ENCODE measurements at places on chromosomes 6 and 20. TPM values are rescaled to one million over a fixed set of nuclear protein-coding genes. Genes with fewer than 3 reads are reported as not detected.

The KCNK15 gene
- total RNA-seq: 0.11 TPM

GRCh38 chr6:168823397-168824212, 382.6 kb downstream of the SMOC2 start:
- no peaks in the 10 kb centered on the region for H3K4me1 ChIP-seq
- peaks cover 3% of the 10 kb centered on the region for H3K27me3 ChIP-seq
- H3K27ac ChIP-seq: no peak overlapping the region
- no peak for ATAC-seq

DNA sequence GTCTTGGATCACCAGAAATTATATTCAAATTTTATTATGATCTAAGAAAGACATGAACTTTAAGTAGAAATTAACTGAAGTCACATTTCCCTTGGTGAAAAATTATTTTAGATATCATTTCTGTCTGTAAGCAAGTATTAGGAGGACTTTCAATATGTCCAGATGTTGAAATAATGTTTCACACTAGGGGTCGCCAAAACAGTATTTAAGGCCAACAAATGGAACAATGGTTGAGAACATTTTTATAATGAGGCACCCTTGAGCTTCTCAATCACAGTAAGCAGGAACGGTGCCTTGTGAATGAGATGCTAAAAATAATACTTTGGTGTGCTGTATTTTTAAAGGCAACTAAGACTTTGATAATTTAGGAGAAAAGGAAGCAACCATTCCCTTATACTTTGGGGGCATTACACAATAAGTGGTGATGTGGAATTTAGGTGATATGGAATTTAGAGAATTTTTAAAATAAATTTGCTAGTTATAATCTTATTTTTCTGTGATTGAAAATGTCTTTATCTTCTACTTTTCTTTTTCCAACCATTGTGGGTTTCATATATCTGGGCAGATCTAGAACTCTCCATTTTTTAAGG, 9.6 kb upstream of the SF3B5 start:
- H3K4me3 ChIP-seq: no peak overlapping the region
- no peaks in the 10 kb centered on the region for H3K27me3 ChIP-seq
- ATAC-seq: peak; percentile 69
- H3K27ac ChIP-seq: no peak overlapping the region
- peaks cover 5% of the 10 kb centered on the region for H3K4me1 ChIP-seq

The PNPLA1 gene
- not detected for total RNA-seq

GRCh38 chr6:20718705-20719653, 184.7 kb downstream of the CDKAL1 start:
- no peak for ATAC-seq
- no peaks in the 10 kb centered on the region for H3K27me3 ChIP-seq
- no peak overlapping the region for H3K27ac ChIP-seq
- H3K4me3 ChIP-seq: no peak overlapping the region
- H3K36me3 ChIP-seq: peaks cover 11% of the 10 kb centered on the region

DNA sequence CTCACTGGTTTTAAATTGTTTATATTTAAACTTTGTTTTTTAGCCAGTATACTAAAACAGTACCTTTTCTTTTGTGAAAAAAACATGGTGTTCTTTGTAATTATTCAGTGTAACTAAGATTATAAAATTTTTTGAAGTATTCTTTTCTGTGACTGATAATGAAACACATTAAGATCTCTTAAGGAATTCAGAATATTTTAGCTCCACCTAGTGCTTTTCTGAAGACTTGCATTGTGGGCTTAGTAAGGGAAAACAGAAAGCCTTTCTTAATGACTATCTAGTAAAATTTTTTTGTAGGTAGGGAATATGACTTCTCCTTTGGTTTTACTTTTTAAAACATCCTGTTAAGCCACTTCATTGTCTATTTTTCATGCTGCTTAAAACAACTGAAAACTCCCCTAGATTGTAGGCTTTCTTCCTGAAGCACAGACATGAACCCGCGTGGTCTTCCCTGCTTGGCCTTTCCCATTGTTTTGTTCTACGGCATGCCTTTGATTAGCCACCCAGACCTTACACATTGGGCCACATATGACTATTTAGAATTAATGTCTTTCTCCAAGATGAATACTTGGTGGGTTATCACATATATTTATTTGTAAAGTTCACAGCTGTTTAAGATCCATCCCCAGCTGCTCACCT, 72.1 kb downstream of the AFDN start:
- ATAC-seq: no peak

GRCh38 chr6:97919631-97920030, 636.6 kb upstream of the MMS22L start:
- no peak for ATAC-seq
- H3K27me3 ChIP-seq: no peaks in the 10 kb centered on the region
- H3K4me1 ChIP-seq: no peaks in the 10 kb centered on the region
- H3K27ac ChIP-seq: no peak overlapping the region
- H3K4me3 ChIP-seq: no peak overlapping the region

GRCh38 chr20:44582311-44583025, at the start of gene PKIG:
Gene PKIG, plus strand, starts transcription at chr20:44582579. Its CDS starts 31,978 bp downstream, at chr20:44614557.
- ATAC-seq: no peak
- H3K36me3 ChIP-seq: no peaks in the 10 kb centered on the region

DNA sequence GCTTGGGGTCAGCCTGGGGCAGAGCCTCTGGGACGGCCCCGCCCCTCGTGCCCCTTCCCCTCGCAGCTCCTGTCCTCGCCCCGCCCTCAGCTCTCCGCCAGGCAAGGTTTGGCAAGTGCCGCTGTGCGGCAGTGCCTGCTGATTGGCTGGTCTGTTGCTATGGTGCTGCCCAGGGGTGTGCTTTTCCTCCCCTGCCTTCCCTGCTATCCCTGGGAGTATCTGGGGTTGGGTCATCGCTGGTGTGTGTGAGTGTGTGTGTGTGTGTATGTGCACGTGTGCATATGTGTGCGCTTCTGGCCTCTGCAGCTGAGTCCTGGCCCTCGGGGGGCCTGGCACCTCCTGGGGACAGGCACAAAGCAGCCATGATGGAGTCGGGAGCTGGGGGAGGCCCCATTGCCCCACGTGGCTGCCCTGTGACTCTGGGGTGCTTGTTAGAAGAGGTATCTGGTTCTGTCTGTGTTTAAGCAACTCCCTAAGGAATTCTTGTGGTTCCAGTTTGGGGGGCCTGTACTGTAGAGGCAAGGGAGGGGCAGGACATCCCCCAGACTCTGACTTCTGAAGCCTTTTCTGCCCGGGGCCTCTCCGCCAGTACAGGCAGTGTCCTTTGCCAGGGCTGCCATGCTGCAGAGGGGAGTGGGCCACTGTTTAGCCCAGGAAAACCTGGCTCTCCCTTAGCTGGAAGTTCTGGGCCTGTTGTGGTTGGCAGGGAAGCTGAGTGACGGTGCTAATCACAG, 6.9 kb downstream of the RTEL1 start:
- H3K4me1 ChIP-seq: no peaks in the 10 kb centered on the region
- ATAC-seq: no peak

The NOL4L gene
- total RNA-seq: 28.5 TPM

- no peak overlapping the region for H3K27ac ChIP-seq
- H3K27me3 ChIP-seq: peaks cover 34% of the 10 kb centered on the region
- no peak overlapping the region for H3K4me3 ChIP-seq
Observed at GRCh38 chr6:110472739-110473138, 3.7 kb downstream of the SLC22A16 start.

The SLC44A4 gene
- 0.39 TPM for total RNA-seq

GRCh38 chr20:39825524-39825923, 863.4 kb downstream of the DHX35 start:
- no peak overlapping the region for H3K27ac ChIP-seq
- H3K27me3 ChIP-seq: peaks cover 4% of the 10 kb centered on the region
- no peaks in the 10 kb centered on the region for H3K36me3 ChIP-seq
- H3K4me3 ChIP-seq: no peak overlapping the region
- no peaks in the 10 kb centered on the region for H3K4me1 ChIP-seq

The RPS6KA2 gene
- total RNA-seq: 1.3 TPM

- no peaks in the 10 kb centered on the region for H3K36me3 ChIP-seq
- peak overlapping the region; percentile 45 for H3K4me3 ChIP-seq
- peaks cover 3% of the 10 kb centered on the region for H3K4me1 ChIP-seq
- peaks cover 13% of the 10 kb centered on the region for H3K27me3 ChIP-seq
Observed at GRCh38 chr20:51129147-51129776, 106.4 kb upstream of the KCNG1 start.

GRCh38 chr6:108145639-108146038, 20.2 kb upstream of the NR2E1 start:
- H3K27ac ChIP-seq: no peak overlapping the region
- no peak overlapping the region for H3K4me3 ChIP-seq
- peaks cover 48% of the 10 kb centered on the region for H3K27me3 ChIP-seq
- H3K36me3 ChIP-seq: no peaks in the 10 kb centered on the region

DNA sequence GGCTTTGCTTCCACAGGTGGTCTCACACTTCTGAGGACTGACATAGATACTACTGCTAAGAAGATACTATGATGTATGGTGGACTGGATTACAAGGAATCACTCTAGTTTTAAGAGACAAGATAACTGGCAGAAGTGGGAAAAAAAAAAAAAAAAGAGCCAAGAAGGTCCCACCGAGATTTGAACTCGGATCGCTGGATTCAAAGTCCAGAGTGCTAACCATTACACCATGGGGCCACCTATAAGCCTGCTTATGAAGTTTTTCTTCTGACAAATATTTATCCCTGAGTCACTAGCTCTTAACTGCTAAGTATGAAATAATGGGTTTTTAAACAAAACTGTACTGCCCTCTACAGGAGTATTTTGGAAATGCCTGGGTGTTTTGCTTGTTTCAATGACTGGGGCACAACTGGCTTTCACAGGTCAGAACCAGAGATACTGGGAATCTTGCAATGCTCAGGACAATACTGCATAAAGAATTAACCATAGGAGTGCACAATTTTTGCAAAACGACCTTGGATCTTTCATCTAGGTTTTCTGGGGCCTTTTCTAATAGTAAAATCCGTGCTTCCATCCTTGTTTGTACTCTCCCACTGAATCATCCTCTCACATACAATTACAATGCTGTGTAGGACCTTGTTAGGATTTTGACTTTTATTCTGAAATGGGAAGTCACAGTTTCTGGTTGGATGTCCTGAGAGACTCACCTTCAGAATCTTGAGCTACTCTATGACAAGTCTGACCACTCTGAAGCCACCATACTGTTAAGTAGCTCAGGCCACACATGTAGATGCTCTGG, 116.3 kb downstream of the OR2B2 start:
- peaks cover 17% of the 10 kb centered on the region for H3K4me1 ChIP-seq
- ATAC-seq: peak; percentile 76
- H3K27ac ChIP-seq: peak overlapping the region; percentile 83
- peak overlapping the region; percentile 28 for H3K4me3 ChIP-seq

The SYNE1 gene
- total RNA-seq: 26.0 TPM

The BMP6 gene
- not detected for total RNA-seq

GRCh38 chr20:63822276-63822696, 8.8 kb downstream of the ZBTB46 start:
- peaks cover 7% of the 10 kb centered on the region for H3K4me1 ChIP-seq
- peaks cover 13% of the 10 kb centered on the region for H3K27me3 ChIP-seq
- ATAC-seq: no peak

The E2F1 gene
- 65.4 TPM for total RNA-seq

DNA sequence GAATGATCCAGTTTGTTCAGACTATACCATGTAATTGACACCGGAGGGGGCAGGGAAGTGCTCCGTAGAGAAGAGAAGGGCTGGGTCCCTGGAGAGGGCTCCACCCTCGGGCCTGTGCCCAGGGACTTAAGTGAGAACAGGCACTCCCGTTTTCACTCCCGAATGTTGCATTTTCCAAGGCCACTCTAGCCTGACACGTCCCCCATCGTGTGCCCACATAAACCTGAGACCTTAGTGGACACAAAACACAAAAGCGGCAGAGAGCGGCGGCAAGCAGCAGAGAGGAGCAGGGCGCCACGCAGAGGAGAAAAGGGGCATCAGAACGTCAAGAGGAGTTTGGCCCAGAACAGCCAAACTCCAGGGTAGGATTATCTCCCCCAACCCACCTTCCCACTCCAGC, 1405.1 kb downstream of the GRIK2 start:
- H3K4me1 ChIP-seq: no peaks in the 10 kb centered on the region
- no peak overlapping the region for H3K4me3 ChIP-seq
- ATAC-seq: no peak
- H3K36me3 ChIP-seq: no peaks in the 10 kb centered on the region
- no peak overlapping the region for H3K27ac ChIP-seq

GRCh38 chr20:62624325-62624690, 18.0 kb upstream of the SLCO4A1 start:
- ATAC-seq: peak; percentile 10
- H3K36me3 ChIP-seq: peaks cover 10% of the 10 kb centered on the region
- H3K4me1 ChIP-seq: peaks cover 9% of the 10 kb centered on the region

DNA sequence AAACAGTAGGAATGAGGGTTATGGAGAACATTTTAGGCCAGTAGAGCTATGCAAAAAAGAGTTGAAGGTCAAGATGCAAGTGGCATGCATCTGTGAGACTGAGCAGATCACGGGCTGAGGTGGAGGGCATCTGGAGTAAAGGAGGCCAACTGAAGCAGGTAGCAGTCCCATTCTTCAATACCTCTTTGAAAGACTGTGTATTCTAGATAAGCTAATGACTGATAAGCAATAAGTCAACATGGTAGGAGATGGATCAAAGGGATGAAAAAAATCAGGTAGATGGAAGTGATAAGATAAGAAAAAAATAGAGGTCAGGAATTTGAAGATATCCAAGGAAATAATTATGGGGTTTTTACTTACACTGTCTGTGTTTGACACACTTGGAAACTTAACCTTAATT, 55.6 kb downstream of the ARMC2 start:
- no peaks in the 10 kb centered on the region for H3K4me1 ChIP-seq
- no peak overlapping the region for H3K4me3 ChIP-seq
- no peak for ATAC-seq
- no peaks in the 10 kb centered on the region for H3K36me3 ChIP-seq
- no peak overlapping the region for H3K27ac ChIP-seq

DNA sequence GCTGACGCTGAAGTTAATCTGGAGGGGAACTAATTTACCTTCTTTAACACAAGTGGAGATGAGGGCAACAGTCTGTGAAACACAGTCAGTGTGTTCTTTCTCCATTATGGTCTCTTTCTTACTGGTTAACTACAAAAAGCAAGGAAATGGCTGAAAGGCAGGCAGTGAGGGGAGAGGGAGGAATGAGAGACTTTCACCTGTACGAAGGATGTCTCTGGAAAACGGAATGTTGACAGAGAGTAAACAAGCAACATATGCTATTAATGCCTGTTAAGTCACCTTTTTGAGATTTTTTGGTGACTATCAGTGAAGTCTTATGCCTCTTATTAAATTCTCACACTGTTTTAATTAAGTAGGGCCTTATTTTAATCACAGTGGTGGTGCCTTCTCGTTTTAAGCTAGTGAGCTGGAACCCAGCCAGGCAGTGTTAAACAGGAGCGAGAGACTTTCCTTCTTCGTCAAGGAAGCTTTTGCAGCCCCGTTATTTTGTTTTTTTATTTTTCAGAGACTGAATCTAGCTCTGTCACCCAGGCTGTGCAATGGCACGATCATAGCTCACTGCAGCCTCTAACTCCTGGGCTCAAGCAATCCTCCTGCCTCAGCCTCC, 165.6 kb downstream of the ATXN1 start:
- H3K4me3 ChIP-seq: no peak overlapping the region
- H3K36me3 ChIP-seq: peaks cover 38% of the 10 kb centered on the region
- peaks cover 26% of the 10 kb centered on the region for H3K4me1 ChIP-seq
- no peak overlapping the region for H3K27ac ChIP-seq
- no peaks in the 10 kb centered on the region for H3K27me3 ChIP-seq

The TRIM40 gene
- not detected for total RNA-seq

All from activated T-helper 17 cell treated with anti-CD3 and anti-CD28 coated beads, Interleukin-2, amount 50 U/mL, for 72 hours (primary cell).